ENCODE measurements at places on chromosomes 5 and 9.

DNA sequence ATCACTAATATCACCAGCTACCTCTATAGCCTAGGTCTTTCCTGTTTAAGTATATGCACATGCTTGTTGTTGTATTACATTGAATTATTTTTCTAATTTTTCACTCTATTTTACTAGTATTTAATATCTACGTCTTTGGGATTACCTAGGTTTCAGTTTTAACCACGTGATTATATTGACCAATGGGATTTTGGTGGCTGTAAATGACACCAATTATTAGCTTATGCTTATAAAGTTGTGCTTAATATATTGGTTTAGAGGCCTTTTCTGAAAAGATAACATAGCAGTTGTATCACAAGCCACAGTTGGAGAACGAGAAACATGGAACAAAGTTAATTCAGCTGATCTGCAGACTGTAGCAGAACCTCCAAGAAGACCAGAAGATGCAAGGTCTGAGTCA is 104.8 kb upstream of the PRDM9 start:
- DNase-seq, result no peak

GRCh38 chr9:72982146-72982799 is 29.4 kb upstream of the ALDH1A1 start:
- no peak for DNase-seq

DNA sequence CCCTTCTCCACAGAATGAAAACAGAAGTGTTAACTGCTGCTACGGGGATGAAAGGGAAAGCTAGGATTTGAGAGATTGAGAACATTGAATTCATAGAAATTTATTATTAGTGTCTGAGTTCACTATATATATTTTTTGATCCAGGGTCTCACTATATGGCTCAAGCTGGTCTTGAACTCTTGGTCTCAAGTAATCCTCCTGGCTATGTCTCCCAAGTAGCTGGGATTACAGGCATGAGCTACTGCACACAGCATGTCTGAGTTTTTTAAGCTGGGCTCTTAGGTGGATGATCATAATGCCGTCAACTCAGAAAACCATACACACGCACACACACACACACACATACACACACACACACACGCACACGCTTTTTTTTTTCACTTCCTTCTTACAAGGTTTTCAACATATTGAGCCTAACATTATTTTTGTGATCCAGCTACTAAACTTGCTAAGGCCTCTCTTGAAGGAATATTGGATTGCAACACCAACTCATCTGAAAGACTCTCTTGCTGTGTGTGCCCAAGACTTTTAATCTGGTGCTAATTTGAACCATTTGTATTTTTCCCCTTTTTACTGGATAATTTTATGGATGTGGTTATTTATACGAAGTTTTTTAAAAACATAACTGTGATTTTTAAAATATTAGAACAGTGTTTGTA is 1045.4 kb downstream of the DTWD2 start:
- no peak for DNase-seq

DNA sequence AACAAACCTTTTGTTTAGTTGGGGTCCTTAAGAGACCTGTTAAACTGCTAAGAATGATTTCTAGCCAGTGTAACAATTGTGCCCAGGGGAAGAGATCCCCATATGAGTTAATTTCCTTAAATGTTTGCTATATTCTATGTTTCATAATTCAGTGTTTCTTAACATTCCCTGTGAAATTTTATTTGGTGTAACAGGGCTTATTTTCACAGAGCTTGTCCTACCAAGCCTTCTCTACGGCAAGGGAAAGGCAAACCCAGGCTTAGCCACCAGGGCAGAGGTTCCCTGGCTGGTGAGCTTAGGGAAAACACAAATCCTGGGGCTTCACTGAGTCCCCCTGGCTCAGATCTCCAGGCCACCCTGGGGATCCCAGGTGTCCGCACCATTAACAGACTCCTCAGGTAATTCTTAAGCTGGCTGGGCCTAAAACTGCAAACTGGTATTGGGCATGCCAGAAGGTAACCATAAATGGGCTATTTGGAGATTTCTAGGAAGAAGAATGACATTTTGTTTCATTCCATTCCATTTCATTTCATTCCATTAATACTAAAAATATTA is 17.0 kb upstream of the LCP2 start:
- no peak for DNase-seq

DNA sequence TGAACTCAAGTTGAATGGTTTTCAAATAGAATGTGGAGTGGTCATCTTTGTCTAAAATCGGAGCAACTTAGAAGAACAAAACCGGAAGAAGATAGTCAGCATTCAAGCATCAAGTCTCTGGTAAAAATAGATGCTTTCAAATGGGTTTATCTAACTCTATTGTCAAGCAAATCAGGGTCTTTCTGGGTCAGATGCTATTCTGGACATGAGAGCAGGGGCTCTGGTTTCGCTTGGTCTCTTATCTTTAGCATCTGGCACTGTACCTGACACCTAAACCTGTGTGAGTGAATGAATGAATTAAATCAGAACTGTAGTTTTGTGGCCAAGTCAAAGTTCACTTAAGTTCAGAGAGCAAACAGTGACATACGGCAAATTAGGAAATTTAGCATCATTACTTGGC is 173.5 kb downstream of the SLIT3 start:
- DNase-seq, result no peak

DNA sequence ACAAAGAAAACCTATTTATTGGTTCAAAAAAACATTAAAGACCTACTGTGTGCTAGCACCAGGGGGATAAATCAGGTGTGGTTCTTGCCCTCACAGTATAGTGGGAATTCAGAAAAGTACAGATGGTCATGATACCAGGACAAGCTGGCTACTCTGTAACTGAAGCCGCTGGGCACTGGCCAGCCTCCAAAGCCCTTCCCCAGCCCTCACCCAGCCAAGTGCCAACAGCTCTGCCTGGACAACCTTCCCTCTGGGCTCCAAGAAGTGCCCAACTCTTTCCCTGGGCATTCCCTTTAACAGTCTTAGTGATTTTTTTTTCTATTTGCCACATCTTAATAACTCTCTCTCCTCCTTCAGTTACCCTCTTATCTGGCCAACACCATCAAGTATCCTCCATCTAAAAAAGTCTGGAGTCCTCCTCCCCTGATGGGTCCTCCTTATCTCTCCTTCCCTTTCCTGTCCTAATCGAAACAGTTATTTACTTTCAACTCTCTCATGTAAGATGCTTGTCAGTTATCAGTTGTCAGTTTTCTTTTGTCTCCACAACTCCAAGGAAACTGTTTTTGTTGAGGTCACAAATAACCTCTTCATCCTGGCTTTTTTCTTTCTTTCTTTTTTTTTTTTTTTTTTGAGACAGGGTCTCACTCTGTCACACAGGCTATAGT is 13.3 kb upstream of the SEPTIN8 start:
- no peak for DNase-seq
